ENCODE measurements at places on chromosomes 7 and 10. TPM values are rescaled to one million over a fixed set of nuclear protein-coding genes. Genes with fewer than 3 reads are reported as not detected.

The TAF5 gene
- total RNA-seq = 3.7 TPM

The CYP3A4 gene
- total RNA-seq = not detected

The ZNF777 gene
- total RNA-seq = 19.5 TPM

The SLIT1 gene
- 0.91 TPM for total RNA-seq

The HDAC9 gene
- 8.3 TPM for total RNA-seq

The TRIM74 gene
- 1.7 TPM for total RNA-seq

The ENO4 gene
- 0.27 TPM for total RNA-seq

- peak; percentile 84 for DNase-seq
These were observed 24.0 kb downstream of the OR9A2 start for GRCh38 chr7:143002898-143003297.

GRCh38 chr7:23713285-23714149 is 3.5 kb downstream of the STK31 start:
- DNase-seq = no peak

DNA sequence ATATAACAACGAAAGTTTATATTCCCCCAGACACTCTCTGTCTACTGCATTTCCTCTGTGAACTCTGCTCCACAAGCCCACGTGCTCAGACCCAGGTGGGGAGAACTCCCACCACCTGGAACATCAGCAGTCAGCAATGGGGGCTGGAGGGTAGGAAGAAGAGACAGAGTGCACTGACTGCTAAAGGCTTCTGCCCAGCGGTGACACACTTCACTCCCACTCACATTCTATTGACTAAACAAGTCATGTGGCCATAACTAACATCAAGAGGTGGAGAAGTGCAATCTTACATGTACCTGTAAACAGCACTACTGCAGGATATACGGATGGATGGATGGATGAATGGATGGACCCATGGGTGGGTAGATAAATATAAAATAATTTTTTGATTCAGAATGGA is 122.2 kb downstream of the MPP7 start:
- DNase-seq = no peak

DNA sequence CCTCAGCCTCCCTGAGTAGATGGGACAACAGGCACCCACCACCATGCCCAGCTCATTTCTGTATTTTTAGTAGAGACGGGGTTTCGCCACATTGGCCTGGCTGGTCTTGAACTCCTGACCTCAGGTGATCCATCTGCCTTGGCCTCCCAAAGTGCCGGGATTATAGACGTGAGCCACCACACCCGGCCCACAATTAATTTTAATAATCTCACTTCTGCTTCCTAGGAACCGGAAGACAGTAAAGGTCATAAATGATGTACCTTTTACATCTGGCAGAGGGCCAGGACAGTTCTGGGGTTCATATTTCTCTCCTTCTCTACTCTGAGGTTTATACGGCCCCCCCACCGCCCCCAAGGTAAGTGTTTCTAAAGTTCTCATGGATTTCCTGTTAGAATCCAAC is 31.2 kb upstream of the AOAH start:
- no peak for DNase-seq

DNA sequence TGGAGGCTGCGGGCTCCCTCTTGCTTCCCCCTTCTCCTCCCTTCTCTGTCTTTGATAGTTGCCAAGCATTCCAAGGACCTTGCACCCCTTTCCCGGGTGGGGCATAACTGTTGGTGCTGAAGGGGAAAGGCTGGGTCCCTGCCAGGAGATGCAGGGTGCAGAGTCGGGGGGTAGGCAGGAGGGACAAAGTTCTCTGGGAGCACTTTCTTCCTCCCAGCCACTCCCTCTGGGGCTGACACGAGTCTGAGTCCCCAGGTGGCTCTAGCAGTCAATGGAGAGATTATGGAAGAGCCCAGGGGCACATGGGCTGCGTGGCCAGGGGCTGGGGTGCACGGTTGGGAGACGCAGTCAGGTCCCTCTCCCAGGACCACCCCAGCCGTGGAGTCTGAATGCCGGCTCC is 2.1 kb downstream of the CLDN15 start:
- DNase-seq = no peak

DNA sequence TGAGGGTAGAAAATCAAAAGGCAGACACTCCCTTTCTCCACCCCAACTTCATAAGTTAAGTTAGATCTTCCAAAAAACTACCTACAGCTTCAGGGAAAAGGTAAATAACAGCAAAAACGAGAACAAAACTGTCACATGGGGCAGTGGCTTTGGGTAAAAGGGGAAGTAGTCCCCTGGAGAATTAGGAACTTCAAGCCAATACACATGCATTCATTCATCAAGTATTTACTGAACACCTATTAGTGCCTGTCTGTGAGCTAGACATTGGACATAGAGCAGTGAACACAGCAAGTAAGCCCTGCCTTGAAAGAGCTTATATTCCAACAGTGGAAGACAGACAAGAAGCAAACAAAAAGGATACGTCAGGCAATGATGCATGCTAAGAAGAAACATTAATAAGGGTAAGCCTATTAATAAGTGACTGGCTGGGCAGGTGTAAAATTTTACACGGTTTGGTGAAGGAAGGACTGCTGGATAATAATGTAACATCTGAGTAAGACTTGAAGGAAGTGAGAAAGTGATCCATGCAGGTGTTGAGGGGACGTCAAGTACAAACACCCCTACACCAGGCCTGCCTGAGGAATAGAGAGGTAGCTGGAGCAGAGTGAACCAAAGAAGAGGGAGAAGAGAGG is 69.6 kb upstream of the RAPGEF5 start:
- DNase-seq = no peak

GRCh38 chr7:40698214-40698920 is 563.6 kb downstream of the SUGCT start:
- no peak for DNase-seq

DNA sequence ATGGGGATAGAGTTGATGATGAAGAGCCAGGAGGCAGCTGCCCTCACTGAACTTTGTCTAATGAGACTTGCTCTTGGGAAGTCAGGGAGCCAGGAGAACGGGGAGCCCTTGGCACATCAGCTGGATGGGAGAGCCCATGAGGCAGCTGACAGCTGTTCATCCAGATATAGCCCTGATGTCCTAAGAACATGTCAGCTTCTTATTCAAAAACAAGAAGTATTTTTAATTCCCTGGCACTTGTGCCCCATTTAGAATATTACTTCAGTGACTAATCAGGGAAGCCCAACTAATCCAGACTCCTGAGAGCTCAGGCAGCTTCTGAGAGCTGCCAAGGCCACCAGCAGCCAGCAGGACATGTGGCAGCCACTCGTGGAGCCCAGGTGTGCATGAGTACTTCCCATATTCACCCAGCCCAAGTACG is 363.4 kb downstream of the GRID1 start:
- DNase-seq = no peak

GRCh38 chr10:33254556-33255160 is 79.8 kb downstream of the NRP1 start:
- no peak for DNase-seq

DNA sequence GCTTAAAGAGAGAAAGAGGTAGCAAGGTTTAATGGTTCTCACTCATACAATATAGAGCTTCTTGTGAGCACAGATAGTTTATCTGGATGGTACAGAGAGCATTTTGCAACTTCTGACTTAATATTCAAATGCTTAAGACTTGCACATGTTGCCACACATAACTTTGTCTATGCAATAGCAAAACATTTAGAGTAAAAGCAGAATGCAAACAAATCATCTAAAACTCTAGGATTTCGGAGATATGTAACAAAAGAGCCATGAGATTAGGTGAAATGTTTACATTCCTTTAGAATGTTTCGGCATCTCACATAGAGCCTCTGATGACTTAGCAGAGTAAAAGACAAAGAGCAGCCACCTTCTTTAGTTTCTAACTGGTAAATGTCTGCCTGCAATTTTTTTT is 717.1 kb upstream of the LRRN3 start:
- no peak for DNase-seq

- DNase-seq = peak; percentile 28
These were observed 95.8 kb upstream of the AGBL3 start for GRCh38 chr7:134890246-134891240.

- DNase-seq = no peak
These were observed 10.3 kb downstream of the SP8 start for GRCh38 chr7:20776214-20776911.

DNA sequence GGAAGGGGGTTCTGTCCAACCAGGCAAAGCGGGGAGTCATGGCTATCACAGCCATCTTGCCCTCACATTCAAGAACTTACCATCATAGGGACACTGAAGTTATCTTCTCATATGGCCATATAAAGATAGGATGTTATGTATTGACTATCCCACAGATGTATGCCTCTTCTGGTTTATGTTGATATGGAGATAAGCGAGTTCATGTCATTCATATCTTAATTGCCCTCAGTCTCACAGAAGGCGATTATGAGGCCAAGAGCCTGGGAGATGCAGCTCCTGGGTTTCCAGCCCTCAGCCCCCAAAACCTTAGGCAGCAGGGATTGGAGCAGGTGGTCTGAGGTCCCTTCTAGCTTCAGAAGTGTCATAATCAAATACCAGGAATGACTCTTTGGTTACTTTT is 8.5 kb upstream of the ANKRD61 start:
- no peak for DNase-seq

DNA sequence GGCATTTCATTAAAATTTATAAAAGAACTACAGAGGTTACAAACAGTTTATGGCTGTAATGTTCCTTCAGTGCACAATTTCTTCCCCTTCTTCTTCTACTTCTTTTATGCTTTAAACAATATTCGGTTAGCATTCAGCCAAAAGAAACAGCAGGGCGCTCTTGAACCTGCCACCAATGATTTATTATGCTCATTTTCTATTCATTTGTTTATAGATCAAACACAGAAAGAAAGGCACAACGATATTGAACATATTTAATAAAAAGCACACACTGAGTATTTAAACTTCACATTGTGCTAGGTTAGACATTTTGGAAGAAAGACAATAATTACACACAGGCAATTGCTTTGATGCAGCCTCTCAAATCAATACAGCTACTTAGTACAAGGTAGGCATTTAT is 1025.8 kb upstream of the LRRN3 start:
- DNase-seq = no peak

GRCh38 chr10:72736176-72736827 is 44.4 kb downstream of the MCU start:
- no peak for DNase-seq

- DNase-seq = no peak
These were observed 55.2 kb upstream of the KCNMA1 start for GRCh38 chr10:77692782-77693181.

- DNase-seq = no peak
These were observed 127.4 kb upstream of the AGR3 start for GRCh38 chr7:17009007-17009719.

DNA sequence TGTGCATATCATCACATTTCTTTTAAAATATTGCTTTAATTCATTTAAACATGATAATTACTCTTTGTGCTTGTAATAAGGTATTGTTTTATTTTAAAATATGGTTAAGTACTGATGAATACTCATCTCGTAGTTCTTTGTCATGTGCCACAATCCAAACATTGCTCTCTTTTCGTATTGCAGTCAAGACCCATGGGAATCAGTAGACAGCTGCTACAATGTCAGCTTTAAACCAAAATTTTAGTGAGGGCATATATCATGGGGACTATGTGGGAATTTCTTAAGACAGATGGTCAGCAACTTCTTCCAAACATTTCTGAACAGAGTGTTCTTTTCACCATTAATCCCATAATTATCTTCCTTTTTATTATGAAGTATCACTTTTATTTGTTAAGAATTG is 77.2 kb upstream of the FZD1 start:
- DNase-seq = no peak

- peak; percentile 81 for DNase-seq
These were observed 9.8 kb downstream of the ZNF775 start for GRCh38 chr7:150388709-150389531.

GRCh38 chr7:106829496-106829895 is 35.6 kb upstream of the PIK3CG start:
- no peak for DNase-seq

DNA sequence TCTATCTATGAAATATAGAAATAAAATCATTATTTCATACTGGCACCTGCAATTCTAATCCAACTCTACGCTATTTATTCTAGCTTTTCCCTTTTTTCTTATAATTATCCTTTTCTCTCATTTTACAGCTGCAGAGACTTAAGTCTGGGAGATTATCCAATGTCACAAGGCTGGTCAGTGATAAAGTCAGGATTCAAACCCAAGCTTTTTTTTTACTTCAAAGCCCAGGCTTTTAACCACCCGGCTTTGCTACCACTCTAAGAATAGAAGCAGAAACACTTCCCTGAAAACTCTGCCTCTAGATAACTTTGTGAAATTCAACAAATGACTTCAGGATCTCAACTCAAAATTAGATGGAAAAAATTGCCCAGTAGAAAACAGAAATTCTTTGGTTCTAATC is 552.5 kb downstream of the IPMK start:
- DNase-seq = no peak
